Activated T-helper 2 cell treated with anti-CD3 and anti-CD28 coated beads, Interferon-gamma antibody, Interleukin-2, Interleukin-4, amounts not matched to agents 10 μg/mL and 5 μg/mL and 100 μg/mL, durations not matched to agents 14 hours and 24 hours and 36 hours (primary cell): ENCODE measurements at places on chromosomes 7 and 10.

GRCh38 chr7:19146699-19147098 is 1.5 kb upstream of the FERD3L start:
- no peak overlapping the region for H3K4me3 ChIP-seq
- no peak overlapping the region for H3K27ac ChIP-seq
- no peak for DNase-seq
- no peaks in the 10 kb centered on the region for H3K4me1 ChIP-seq

- no peaks in the 10 kb centered on the region for H3K27me3 ChIP-seq
- no peaks in the 10 kb centered on the region for H3K36me3 ChIP-seq
- H3K4me3 ChIP-seq, result no peak overlapping the region
- H3K27ac ChIP-seq, result no peak overlapping the region
Measured at GRCh38 chr10:5078547-5079180, 15.6 kb upstream of the AKR1C3 start.

- DNase-seq, result no peak
- no peaks in the 10 kb centered on the region for H3K36me3 ChIP-seq
- H3K4me3 ChIP-seq, result no peak overlapping the region
- H3K4me1 ChIP-seq, result no peaks in the 10 kb centered on the region
- no peak overlapping the region for H3K27ac ChIP-seq
- H3K27me3 ChIP-seq, result no peaks in the 10 kb centered on the region
Measured at GRCh38 chr7:122833888-122834570, 52.2 kb downstream of the CADPS2 start.

DNA sequence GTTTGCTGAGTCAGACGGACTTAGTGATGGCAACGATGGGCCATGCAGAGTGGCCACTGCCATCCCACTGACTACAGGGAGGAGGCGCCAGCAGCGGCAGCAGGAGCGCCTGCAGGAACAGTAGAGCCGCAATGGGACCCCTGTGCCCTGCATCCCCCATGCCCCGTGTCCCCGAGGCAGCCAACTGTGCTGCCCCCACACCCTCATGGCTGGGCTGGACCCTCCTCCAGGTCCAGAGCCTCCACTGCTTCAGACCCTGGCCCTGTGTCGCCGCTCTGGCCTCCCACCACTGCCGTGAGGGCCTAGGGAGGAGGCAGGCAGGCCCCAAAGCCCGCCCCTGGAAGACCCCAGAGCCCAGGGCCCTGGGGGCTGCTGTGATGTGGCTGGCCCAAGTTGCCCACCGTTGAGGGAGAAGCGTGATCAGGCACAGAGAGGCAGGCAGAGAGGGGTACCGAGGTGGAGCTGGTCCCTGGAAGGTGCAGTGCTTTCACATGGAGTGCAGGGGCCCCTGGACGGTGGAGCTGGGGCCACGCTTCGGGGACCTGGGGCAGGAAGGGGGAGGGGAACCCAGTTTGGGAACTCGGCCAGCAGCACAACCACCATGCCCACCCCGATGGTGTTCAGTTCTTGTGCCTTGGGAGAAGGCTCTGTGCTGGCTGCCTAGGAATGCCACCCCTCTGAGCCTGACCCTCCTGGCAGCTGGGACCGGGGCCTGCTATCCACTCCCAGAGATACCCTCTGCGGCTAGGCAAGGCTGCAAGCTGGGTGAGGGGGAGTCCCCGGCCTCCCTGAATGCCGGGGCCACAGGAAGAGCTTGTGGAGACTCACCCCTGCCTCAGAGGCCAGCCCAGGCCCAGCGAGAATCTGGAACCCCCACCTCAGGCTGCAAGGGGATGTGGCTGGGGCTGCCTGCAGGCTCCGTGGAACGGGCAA is 32.6 kb downstream of the DKK1 start:
- no peaks in the 10 kb centered on the region for H3K36me3 ChIP-seq
- H3K4me3 ChIP-seq, result no peak overlapping the region
- DNase-seq, result no peak
- H3K27me3 ChIP-seq, result no peaks in the 10 kb centered on the region
- H3K27ac ChIP-seq, result no peak overlapping the region

GRCh38 chr7:44231088-44231487 is 30.3 kb downstream of the YKT6 start:
- H3K27me3 ChIP-seq, result no peaks in the 10 kb centered on the region
- H3K36me3 ChIP-seq, result no peaks in the 10 kb centered on the region
- no peaks in the 10 kb centered on the region for H3K4me1 ChIP-seq
- no peak for DNase-seq
- H3K4me3 ChIP-seq, result no peak overlapping the region

DNA sequence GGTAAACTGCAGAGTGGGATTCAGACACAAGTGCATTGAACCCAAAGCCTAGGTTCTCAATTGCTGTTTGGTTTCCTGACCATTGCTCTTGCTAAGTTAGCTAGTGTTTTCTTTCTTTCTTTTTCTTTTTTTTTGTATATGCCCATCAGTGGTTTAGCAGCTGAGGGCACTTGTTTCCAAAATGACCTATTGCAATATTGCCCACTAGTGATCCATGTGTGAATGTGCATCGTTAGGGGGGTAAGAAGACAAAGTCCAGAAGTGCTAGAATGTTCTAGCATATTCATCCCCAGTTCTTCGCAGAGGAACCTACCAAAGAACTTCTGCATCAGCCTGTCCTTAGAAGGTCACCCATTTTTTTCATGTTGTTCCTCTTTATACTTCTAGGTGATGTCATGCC is 252.8 kb upstream of the GPR26 start:
- H3K27ac ChIP-seq, result no peak overlapping the region
- no peaks in the 10 kb centered on the region for H3K36me3 ChIP-seq
- H3K27me3 ChIP-seq, result peaks cover 3% of the 10 kb centered on the region
- DNase-seq, result no peak
- no peak overlapping the region for H3K4me3 ChIP-seq

DNA sequence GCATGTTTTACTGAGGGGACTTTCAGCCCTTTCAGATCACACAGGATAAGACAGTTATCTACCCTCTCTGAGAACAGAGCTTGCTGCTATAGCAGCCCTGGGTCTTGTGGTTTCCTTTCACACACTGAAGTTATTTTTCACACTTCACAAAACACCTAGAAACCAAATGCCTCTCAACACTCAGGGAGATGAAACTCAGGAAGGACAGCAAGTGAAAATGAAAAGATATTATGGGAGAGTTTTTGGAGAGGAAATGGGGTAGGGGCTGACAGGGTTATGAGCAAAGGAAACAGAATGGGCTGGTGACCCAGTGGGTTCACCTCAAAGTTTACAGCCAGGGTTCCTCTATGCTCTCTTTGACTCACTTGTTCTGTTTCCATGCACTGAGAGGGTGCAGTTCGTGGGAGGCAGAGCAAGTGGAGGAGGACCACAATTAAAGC is 17.0 kb upstream of the GIMAP2 start:
- DNase-seq, result peak; percentile 67
- no peaks in the 10 kb centered on the region for H3K27me3 ChIP-seq
- peaks cover 32% of the 10 kb centered on the region for H3K36me3 ChIP-seq
- peaks cover 71% of the 10 kb centered on the region for H3K4me1 ChIP-seq
- peak overlapping the region; percentile 92 for H3K27ac ChIP-seq

- H3K27me3 ChIP-seq, result no peaks in the 10 kb centered on the region
- peak overlapping the region; percentile 97 for H3K27ac ChIP-seq
- peak overlapping the region; percentile 96 for H3K4me3 ChIP-seq
- H3K4me1 ChIP-seq, result peaks cover 57% of the 10 kb centered on the region
- peaks cover 30% of the 10 kb centered on the region for H3K36me3 ChIP-seq
- DNase-seq, result no peak
Measured at GRCh38 chr10:43137717-43138020, 576 bp upstream of the CSGALNACT2 start.

- no peaks in the 10 kb centered on the region for H3K36me3 ChIP-seq
- DNase-seq, result no peak
- no peak overlapping the region for H3K27ac ChIP-seq
- no peak overlapping the region for H3K4me3 ChIP-seq
Measured at GRCh38 chr10:43314626-43315495, 48.0 kb upstream of the RASGEF1A start.

GRCh38 chr7:27173511-27173955 is 587 bp downstream of the HOXA10 start:
- H3K4me1 ChIP-seq, result peaks cover 2% of the 10 kb centered on the region
- no peak overlapping the region for H3K4me3 ChIP-seq

DNA sequence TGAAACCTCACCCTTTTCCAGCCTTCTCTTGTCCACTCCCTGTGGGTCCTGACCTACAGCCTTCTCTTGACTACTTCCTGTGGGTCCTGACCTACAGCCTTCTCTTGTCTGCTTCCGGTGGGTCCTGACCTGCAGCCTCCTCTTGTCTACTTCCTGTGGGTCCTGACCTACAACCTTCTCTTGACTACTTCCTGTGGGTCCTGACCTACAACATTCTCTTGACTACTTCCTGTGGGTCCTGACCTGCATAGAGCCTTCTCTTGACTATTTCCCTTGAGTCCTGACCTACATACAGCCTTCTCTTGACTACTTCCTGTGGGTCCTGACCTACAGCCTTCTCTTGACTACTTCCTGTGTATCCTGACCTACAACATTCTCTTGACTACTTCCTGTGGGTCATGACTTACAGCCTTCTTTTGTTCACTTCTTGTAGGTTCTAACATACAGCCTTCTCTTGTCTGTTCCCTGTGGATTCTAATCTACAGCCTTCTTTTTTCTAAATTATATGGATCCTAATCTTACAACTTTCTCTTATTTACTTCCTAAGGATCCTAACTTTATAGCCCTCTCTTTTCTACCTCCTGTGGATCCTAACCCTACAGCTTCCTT is 36.5 kb downstream of the C10orf71 start:
- H3K4me3 ChIP-seq, result no peak overlapping the region
- peaks cover 8% of the 10 kb centered on the region for H3K4me1 ChIP-seq
- H3K27me3 ChIP-seq, result peaks cover 7% of the 10 kb centered on the region
- peaks cover 7% of the 10 kb centered on the region for H3K36me3 ChIP-seq
- peak overlapping the region; percentile 14 for H3K27ac ChIP-seq

GRCh38 chr7:132475669-132476116 is 100.6 kb downstream of the PLXNA4 start:
- H3K27me3 ChIP-seq, result peaks cover 55% of the 10 kb centered on the region
- H3K4me1 ChIP-seq, result peaks cover 17% of the 10 kb centered on the region
- no peak overlapping the region for H3K4me3 ChIP-seq
- H3K36me3 ChIP-seq, result no peaks in the 10 kb centered on the region
- no peak overlapping the region for H3K27ac ChIP-seq

DNA sequence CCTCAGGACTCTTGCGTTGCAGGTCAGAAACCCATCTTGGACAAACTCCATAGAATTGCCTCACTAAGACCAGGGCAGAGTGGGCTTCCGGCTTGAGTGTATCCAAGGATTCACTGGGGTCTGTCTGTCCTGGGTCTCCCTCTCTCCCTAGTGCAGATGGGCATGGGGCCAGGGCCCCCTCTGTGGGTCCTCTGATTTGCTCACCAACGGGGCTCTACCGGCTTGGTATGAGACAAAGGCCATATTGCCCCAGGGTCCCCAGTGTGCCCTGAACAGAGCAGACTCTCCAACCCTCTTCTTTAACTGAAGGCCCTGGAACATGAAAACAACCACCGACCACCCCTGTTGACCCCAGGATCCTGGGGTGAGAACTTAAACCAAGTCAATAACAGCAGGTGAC is 68.2 kb upstream of the CHST15 start:
- no peak for DNase-seq
- peaks cover 14% of the 10 kb centered on the region for H3K27me3 ChIP-seq
- no peaks in the 10 kb centered on the region for H3K36me3 ChIP-seq

DNA sequence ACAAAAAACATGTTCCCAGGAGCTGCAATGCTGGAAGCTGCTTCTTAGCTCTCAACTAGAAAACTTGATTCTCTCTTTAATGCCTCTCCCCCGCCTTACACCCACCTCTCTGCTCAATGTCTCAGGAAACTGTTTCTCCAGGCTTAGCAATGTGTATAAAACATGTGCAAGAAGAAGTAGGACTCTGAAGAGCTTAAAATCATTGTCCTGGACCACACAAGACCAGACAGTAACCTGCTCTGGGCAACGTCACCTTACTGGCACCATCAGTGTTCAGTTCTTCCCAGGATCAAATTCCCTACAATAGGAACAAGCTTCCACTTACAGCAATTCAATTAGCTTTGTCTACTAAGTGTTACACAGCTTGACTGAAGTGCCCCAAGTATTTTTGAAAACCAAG is 104.9 kb downstream of the RAPGEF5 start:
- peaks cover 10% of the 10 kb centered on the region for H3K4me1 ChIP-seq
- no peak overlapping the region for H3K27ac ChIP-seq
- H3K4me3 ChIP-seq, result no peak overlapping the region
- H3K27me3 ChIP-seq, result peaks cover 17% of the 10 kb centered on the region
- no peak for DNase-seq

GRCh38 chr7:18698258-18698734 is 202.7 kb downstream of the HDAC9 start:
- DNase-seq, result no peak
- no peaks in the 10 kb centered on the region for H3K36me3 ChIP-seq
- H3K27ac ChIP-seq, result no peak overlapping the region
- no peaks in the 10 kb centered on the region for H3K4me1 ChIP-seq

GRCh38 chr10:101567165-101568006 is 20.7 kb downstream of the POLL start:
- H3K27me3 ChIP-seq, result peaks cover 53% of the 10 kb centered on the region
- H3K4me3 ChIP-seq, result no peak overlapping the region
- no peak for DNase-seq
- H3K36me3 ChIP-seq, result no peaks in the 10 kb centered on the region

DNA sequence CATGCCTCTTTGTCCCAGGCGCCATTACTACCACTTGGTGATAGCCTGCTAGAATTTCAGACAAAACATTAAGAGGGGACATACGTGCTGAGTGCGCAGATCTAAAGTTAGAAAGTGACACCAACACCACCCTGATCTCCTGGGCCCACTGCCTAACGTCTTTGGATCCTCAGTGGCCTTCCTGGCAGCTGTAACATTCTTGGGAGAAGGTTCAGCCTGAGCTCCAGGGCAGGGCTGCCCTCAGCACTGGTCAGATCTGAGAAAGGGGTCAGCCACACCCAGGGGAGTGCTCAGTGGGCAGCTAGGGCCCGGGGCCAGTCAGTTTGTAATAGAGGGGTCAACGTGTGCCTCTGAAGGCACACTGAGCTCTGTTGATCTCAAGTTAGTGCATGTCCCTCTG is 48.4 kb downstream of the ZCCHC24 start:
- H3K27ac ChIP-seq, result no peak overlapping the region
- no peaks in the 10 kb centered on the region for H3K4me1 ChIP-seq
- DNase-seq, result no peak
- H3K4me3 ChIP-seq, result no peak overlapping the region

DNA sequence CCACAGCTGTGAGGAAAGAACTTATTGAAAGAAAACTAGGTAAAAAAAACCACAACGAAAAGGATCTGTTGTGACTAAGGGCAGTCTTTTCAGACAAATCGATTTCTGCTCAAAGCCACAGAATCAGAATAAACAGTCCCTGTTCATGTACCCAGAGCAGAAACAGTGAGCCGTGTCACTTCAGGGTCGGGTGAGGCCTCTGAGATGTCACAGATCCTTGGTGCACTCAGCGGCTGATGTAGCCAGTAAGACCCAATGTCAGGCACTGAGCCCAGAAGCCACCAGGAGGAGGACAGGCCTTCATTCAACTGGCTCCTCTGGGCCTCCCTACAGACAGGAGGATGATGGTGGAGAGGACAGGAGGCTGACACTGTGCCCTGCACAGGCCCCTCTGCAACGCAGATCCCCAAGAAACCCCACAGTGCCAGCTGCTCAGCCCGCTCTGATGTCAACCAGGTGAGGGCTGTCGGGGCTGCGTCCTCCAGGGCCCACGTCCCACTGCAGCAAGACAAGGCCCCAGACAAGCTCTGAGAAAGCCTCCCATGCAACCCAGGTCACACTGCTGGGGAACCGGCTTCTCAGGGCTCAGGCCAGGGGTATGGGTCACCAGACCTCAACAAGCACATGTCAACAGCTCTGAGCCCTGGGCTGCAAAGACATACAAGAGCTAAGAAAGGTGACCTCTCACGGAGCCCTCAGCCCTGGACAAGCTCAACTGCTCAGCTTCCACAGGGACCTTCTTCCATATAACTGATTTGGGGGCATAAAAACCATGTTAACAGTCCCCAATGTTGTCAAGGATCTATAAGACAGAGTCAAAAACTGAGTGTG is 190.6 kb downstream of the PARD3 start:
- no peak overlapping the region for H3K4me3 ChIP-seq
- H3K27me3 ChIP-seq, result no peaks in the 10 kb centered on the region
- H3K36me3 ChIP-seq, result no peaks in the 10 kb centered on the region
- no peak overlapping the region for H3K27ac ChIP-seq
